Smooth muscle cell of bladder (primary cell): ENCODE measurements at places on chromosomes 2 and 18. TPM values are rescaled to one million over a fixed set of nuclear protein-coding genes. Genes with fewer than 3 reads are reported as not detected.

The SMCHD1 gene
- total RNA-seq: 79.2 and 97.0 TPM in 2 replicates

The STPG4 gene
- total RNA-seq: 0.28 and 0.37 TPM in 2 replicates

The KCNJ3 gene
- not detected in 2 replicates for total RNA-seq

The LAPTM4A gene
- total RNA-seq: 214 and 217 TPM in 2 replicates

The C2orf72 gene
- under 0.01 and 0.83 TPM in 2 replicates for total RNA-seq

The ANKRD53 gene
- total RNA-seq: 0.14 and 0.37 TPM in 2 replicates

The MYCN gene
- total RNA-seq: not detected in 2 replicates

The ADAM23 gene
- total RNA-seq: 6.3 and 8.2 TPM in 2 replicates

The SFTPB gene
- not detected in 2 replicates for total RNA-seq

The REV1 gene
- total RNA-seq: 21.3 and 27.9 TPM in 2 replicates

The CPO gene
- 0.09 TPM in 1 of 2 replicates, not detected in the other for total RNA-seq

The CCBE1 gene
- 16.6 and 21.7 TPM in 2 replicates for total RNA-seq

The DTNA gene
- 7.4 and 11.7 TPM in 2 replicates for total RNA-seq
